LNCaP clone FGC (cell line): ENCODE measurements at places on chromosomes 16 and 17.

- DNase-seq: peak; percentile 47
Observed at GRCh38 chr17:8151641-8152111, 528 bp downstream of the PER1 start.

DNA sequence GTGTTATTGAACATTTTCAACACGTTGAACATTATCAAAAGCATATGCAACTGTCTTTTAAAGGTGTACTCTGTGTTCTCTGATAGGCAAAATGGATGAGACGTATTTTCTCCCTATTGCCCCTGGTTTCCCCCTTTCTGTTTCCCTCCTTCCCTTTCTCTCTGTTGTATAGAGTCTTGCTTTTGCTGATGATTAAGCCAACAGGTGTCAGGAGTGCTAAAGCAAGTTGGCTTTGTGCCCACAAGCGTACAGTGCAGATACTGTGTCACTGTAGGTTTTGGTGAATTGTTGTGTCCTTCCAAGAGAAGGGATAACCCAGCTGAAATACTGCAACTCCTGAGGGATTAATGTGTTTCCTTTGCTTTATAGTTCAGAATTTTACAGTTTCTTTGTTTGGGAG lies 74.4 kb downstream of the COX10 start:
- peak; percentile 8 for DNase-seq

DNA sequence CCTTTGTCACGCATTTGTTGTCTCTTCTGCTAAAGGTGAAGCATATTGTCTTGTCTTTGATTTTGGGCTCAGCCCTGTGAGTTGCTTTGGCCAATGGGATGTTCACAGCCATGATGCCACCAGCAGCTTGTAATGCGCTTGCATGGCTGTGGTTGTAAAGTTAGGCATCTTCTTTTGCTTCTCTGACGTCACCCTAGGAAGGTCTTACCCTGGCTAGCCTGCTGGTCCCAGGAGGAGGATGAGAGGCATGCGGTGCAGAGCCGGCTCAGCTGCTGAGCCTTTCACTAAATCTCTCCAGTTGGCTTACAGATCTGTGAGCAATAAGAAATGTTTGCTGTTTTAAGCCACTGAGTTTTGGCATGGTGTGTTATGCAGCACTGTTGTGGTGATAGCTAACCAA lies 40.8 kb downstream of the IRX6 start:
- DNase-seq: no peak

DNA sequence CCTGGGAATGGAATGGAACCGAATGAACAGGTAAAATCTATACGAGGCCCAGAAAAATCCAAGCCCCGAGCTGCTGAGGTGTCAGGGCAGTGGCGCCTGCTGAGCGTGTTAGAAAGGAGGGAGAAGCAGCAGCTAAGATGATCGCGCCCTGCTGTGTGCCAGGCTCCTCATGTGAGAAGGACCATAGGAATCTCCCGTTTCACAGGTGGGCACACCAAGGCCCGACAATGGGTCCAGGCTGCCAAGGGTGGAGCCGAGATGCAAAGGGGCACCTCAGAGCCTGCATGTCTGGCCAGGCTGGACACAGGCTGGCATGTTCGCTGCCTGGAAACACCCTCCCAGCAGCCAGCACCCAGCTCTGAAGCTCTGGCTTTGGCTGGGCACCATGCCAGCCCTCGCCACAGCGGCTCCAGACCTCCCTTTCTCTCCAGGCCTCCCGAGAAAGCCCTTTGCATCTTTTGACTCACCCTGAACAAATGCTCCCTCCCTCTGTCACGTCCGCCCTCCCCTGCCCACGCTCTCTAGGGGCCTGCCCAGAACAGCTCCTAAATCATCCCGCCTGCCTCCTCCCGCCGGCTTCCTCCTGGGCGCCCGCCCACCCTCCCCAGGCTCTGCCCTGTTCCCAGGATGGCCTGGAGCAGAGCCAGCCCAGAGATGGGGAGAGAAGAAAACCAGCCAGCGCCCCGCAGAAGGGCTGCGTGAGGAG lies 217.8 kb upstream of the GSE1 start:
- no peak for DNase-seq

GRCh38 chr17:58353389-58353825 lies 1.4 kb upstream of the SUPT4H1 start:
- no peak for DNase-seq

GRCh38 chr17:45386178-45386577 lies 46.5 kb downstream of the ARHGAP27 start:
- no peak for DNase-seq

DNA sequence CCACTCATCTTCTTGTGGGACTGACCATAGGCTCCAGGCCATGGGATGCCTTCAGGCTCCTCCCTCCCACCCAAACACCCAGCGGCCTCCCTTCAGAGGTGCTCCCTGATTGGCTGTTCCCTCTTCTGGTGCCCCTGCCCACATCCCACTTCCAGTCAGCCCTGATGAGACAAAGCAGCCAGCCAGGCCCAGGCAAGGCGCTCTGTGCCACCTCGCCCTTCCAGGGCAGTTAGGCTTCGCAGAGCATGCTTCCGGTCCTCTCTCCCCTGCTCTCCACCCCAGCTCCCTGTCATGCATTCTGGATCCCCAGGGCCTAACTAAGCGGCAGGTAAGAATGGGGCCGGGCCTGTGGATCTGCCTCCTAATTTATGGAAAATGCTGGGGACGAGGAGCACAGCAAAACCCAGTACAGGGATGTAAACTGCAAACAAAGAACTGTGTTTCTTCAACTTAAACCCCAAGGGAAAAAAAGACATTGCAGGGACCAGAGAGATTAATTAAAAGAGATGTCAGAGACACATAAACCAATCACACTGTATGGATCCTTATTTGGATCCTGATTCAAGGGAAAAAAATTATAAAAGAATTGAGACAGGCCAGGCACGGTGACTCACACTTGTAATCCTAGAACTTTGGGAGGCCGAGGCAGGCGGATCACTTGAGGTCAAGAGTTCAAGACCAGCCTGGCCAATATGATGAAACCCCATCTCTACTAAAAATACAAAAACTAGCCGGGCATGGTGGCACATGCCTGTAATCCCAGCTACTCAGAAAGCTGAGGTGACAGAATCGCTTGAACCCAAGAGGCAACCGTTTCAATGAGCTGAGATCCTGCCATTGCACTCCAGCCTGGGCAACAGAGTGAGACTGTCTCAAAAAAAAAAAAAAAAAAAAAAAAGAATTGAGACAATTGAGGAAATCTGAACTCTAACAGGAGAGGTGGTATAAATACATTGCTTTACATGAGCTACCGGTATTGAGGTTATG lies 26.0 kb downstream of the ZDHHC7 start:
- DNase-seq: no peak

- DNase-seq: no peak
Observed at GRCh38 chr17:82979718-82980117, 99.7 kb upstream of the METRNL start.

DNA sequence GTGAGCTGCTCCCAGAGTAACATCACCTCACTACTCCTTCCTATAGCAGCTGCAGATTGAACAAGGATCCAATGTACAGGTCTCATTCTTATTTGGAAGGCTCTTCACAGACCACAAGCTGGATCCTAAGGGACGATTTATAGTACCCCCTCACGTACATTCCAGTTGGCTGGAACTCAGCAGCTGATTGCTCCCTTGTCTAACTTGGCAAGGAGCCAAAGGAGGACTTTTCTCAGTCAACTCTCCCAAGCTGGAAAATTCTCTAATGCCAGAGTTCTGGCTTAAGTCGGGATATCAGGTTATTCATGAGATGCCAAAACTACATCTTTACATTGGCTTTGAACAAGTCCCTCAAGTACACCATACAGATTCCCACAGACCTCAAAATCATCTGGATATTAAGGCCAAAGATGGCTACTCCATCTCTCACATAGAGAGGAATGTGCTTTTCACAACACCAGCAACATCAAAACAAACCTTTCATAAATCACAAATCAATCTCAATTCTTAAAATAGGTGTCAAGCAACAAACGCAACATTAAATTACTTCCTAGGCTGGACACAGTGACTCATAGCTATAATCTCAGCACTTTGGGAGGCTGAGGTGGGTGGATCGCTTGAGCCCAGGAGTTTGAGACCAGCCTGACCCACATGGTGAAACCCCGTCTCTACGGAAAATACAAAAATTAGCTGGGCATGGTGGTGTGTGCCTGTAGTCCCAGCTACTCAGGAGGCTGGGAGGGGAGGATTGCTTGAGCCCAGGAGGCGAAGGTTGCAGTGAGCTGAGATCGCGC lies 39.3 kb downstream of the SMG6 start:
- DNase-seq: no peak

DNA sequence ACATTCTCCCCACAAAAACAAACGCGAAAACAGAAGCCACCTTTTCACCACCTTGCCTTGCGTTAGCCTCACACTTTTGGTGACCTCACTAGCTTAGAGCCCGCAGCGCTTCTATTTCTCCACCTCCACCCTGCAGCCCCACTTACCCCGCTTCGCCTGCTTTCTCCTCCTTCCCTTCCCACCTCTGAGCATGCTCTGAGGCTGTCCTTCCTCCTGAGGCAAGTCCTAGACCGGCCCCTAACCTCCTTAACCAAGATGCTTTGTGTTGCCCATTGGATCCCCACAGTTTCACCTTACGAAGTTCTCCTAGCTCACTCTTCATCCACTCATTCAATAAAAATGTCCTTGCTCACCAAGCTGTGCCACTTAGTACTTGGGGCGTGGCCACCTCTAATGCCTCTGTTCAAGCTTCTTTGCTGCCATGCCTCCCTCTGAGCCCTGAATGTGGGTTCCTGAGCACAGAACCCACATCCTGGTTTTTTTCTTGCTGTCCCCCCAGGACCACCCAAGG lies 1.3 kb downstream of the GNGT2 start:
- DNase-seq: no peak

DNA sequence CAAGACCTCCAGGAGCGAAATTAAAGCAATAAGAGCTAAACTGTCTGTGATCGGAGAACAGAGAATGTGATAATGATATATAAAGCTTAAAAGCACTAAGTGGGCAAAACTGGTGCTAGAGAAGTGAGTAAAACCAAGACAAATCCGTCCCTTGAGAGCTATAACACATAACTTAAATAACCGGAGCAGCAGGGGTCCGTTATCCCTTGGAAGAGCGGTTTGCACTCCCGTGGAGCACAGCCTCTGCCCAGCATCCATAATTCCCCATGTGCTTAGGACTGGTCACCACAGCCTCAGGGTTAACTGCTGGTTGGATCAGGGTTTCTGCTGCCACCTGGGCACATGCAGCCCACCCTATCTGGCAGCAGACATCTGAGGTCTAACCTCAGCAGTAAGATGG lies 489.0 kb downstream of the NPIPA7 start:
- DNase-seq: no peak

DNA sequence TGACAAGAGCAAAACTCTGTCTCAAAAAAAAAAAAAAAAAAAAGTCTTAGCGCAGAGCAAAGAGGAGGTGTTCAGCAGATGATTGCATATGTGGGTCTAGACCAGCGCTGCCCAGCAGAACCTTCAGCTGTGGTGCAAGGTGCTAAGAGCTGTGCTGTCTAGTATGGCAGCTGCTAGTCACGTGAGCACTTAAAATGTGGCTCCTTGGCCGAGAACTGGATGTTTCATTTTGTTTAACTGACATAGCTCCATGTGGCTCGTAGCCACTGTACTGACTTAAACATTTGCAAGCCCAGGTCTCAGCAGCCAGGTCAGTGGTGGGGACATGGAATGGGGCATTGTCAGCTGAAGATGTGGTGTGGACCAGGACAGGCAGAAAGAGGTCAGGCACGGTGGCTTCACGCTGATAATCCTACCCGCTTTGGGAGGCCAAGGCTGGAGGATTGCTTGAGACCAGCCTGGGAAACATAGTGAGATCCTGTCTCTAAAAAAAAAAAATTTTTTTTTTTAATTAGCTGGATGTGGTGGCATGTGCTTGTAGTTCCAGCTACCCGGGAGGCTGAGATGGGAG lies 9.2 kb downstream of the C1QTNF1 start:
- peak; percentile 62 for DNase-seq

DNA sequence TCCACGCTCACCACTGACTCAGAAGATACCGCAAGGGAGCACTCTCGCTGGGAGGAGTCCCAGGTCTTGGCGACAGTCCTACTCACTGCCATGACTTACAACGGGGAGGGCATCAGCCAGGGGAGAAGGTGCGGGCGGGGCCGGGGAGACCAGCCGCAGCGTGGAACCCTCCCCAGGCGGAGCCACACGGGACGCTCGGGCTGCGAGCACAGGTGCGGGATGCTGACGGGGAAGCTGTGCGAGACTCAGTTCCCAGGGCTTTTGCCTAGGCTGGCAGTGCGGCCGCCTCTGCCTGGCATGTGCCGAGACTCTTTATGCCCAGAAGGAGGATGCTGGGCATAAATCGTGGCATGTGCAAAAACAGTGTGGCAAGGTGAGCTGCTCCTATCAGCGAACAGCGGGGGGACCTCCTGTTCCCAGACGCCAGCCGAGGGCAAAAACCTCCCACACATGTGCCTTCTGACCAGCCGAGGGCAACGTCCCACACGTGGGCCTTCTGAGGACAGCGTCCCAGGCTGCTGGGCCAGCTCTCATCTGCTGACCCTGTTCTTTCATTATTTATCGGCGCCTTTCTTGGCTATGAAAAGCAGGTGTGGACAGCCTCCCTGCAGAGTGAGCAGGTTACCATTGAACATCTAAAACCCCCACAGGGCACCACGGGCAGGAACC lies 6.1 kb downstream of the GALNS start:
- no peak for DNase-seq

GRCh38 chr17:19513897-19514488 lies 19.7 kb upstream of the SLC47A1 start:
- peak; percentile 19 for DNase-seq

DNA sequence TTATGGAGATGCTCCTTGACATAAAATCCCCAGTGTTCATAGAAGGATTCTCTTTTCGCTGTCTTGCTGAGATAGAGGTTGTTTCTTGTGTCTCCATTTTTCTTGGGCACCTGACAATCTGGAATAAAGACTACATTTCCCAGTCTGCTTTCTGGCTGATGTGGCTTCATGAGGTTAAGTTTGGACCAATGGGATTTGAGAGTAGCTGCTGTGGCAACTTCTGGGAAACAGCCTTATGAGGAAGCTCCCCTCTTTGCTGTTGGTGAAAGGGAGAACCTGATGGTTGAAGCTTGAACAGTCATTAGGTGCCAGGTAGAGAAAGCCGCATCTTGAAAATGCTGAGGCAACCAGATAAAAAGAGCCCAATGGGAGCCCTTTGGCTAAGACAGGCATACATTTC lies 24.4 kb downstream of the HS3ST4 start:
- DNase-seq: no peak

DNA sequence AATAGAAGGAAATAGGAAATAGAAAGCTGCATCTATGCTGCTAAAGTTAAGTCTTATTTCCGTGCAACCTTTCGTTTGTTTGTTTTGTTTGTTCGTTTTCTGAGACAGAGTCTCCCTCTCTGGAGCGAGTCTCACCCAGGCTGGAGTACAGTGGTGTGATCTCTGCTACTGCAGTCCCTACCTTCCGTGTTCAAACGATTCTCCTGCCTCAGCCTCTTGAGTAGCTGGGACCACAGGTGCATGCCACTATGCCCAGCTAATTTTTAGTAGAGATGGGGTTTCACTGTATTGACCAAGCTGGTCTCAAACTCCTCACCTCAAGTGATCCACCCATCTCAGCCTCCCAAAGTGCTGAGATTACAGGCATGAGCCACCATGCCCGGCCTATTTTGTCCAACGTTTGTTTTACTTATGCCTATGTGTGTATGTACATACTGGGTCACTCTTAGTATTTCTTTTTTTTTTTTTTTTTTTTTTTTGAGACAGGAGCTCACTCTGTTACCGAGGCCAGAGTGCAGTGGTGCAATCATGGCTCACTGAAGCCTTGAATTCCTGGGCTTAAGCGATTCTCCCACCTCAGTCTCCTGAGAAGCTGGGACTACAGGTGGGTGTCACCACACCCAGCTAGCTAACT lies 16.8 kb downstream of the BMERB1 start:
- no peak for DNase-seq

GRCh38 chr16:86740906-86741799 lies 162.8 kb downstream of the FOXL1 start:
- DNase-seq: no peak
